GM03348 (cell line): ENCODE measurements at places on chromosomes 2 and 18.

- DNase-seq: no peak
Observed at GRCh38 chr2:156004459-156004858, 328.1 kb downstream of the NR4A2 start.

DNA sequence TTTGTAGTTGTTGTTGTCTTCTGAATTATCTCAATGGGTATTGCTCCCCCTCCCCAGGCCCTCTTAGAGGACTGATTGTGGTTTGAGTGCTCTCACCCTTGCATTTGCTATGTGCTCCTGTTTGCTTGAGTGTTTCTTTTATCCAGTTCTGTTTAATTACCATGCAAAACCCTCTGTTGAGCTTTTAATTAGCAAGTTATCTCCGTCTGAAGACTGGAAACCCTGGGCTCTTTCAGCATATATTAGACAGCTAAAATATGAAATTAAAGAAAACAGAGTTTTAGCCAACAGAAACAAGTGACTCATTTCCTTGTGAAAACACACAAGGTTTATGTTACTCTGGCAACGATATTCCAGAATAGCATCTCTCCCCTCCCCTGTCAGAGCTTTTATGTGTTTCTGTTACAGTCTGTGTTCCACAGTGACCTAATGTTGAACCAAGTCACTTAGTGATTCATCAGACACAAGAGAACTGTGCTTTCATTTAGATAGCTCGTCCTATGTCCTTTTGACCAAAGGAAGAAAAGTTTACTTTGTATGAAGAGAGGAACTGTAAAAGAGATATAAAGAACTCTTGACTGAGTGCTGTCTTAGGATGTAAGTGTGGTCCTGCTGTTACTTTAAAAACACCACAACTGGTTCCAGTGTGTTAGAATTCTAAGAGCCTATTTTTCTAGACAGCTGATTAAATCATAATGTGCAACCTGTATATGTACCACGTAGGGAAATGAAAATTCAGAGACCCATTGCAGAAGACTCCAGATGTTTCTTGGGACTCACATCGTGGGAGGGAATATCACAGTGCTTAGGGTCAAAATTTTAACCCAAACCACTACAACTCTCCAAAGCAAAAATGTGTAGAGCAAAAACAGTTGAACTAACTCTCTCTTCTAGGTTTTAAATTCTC, 172.8 kb upstream of the RBMS1 start:
- DNase-seq: peak; percentile 82

DNA sequence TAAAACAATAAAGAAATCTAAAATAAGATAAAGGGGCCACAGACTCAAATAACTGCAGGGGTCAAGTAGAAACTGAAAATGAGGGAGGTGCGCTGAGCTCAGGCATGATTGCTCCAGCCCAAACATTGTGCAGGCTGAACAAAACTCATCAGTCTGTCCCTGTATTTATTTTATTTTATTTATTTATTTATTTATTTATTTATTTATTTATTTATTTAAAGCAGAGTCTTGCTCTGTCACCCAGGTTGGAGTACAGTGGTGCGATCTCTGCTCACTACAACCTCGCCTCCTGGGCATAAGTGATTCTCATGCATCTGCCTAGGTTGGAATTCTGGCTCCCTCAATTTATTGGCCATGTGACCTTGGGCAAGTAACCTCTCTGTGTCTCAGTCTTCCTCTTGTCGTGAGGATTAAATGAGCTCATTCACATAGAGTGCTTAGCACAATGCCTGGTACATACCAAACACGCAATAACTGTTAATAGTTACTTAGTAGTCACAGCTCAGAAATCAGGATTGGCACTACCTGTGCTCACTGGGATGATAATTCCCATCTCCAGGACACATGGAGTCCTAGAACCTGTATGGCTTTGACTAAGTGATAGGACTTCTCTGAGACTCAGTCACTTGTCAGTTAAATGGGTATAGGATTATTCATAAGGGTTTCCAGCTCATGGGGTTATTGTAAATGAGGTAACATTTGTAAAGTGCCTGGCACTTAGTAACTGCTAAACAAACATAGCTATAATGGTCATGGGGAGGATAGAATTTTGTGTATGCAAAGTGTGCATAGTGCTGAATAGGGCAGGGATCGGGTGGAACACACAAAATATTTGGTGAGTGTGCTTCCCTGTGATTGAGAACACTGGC, 6.0 kb downstream of the SPEG start:
- no peak for DNase-seq

- DNase-seq: peak; percentile 77
Observed at GRCh38 chr2:118221536-118222272, 133.4 kb downstream of the INSIG2 start.

GRCh38 chr18:58787536-58788149, 77.0 kb upstream of the ZNF532 start:
- no peak for DNase-seq

DNA sequence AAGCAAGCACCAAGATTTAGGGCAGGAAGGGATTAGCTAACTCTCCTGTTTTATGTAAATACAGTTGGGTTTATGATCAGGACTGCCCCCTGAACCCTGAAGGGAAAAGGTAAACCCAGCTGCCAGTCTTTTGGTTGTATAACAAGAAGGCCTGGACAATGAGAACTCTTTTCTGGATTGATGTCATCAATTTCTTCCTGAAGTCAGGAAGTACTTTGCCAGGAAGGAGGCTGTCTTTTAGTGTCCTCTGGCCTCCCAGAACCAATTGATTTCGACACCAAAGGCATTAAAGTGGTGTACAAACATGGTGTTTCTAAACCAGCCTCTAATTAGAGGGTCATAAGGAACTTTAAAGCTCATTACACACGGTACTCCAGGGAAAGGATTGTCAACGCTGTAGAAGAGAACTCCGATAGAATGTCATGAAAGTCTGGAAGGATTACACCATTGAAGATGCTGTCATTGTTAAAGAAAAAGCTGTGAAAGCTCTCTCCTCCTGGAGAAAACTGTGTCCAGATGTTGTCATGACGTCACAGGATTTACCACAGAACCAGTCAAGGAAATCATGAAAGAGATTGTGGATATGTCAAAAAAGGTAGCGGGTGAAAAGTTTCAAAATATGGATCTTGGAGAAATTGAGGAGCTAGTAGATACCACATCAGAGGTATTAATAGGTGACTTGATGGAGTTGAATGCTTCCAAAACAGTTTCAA, 78.8 kb downstream of the ANKRD12 start:
- no peak for DNase-seq

GRCh38 chr2:35428548-35428947, 927.0 kb upstream of the CRIM1 start:
- DNase-seq: peak; percentile 4

- DNase-seq: no peak
Observed at GRCh38 chr2:156518138-156518537, 82.0 kb downstream of the GPD2 start.

GRCh38 chr18:45954070-45954934, 12.8 kb downstream of the EPG5 start:
- DNase-seq: peak; percentile 81

DNA sequence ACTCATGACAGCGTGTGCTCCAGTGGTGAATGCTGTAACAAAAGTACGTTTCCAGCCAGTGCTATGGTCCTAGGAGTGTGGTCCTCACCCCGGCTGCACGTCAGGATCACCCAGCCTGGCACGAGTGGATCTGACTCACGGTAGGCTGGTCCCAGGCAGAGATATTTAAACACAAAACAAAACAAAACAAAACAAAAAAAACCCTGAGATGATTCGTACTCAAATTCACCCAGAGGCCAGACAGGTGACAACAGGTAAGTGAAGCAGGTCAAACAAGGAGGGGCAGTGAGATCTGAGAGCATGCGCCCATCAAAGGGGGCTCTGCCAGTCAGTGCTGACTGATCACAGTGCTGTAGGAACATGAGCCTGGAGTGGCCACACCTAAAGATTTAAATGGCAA, 43.2 kb downstream of the C2orf76 start:
- DNase-seq: no peak

DNA sequence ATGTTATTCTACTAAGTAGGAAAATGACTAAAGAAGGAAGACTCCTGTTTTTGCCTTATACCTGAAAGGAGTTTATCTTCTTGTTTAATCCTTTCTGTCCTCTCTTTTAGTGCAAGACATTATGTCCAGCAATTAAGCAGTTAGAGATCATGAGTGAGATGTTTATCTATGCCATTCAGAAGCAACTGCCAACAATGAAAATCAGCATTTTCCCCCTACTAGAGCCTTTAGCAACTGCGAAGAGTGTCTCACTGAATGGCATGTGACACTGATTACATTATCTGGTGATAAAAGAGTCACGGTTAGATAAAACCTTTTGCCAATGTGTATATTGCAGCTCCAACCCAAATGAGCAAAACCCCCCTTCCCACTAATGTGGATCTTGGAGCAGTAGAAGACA, 357.7 kb upstream of the SYT4 start:
- no peak for DNase-seq

DNA sequence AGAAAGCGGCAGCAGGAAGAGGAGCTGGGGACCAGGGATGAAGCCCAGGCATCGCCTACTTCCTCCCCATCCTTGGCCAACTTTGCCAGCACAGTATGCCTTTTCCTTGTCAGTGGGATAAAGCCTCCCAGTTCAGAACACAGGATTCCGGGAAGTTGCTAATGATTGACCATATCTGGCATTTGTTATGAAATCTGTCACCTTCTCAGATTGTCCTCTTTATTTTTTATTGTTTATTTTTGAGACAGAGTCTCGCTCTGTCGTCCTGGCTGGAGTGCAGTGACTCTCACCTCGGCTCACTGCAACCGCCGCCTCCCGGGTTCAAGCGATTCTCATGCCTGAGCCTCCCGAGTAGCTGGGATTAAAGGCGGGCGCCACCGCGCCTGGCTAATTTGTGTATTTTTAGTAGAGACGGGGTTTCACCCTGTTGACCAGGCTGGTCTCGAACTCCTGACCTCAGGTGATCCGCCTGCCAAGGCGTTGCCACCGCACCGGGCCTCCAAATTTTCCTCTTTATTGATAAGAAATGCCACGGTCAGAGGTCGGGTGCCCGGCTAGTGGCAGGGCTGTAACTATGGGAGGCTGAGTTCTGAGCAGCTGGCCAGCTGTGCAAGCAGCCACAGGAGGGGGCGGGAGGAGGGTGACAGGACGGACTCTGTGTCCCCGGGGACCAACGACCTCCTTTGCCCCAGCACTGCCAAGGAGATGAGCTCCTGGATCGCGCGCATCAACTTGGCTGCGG, 24.4 kb downstream of the PSD4 start:
- DNase-seq: no peak

DNA sequence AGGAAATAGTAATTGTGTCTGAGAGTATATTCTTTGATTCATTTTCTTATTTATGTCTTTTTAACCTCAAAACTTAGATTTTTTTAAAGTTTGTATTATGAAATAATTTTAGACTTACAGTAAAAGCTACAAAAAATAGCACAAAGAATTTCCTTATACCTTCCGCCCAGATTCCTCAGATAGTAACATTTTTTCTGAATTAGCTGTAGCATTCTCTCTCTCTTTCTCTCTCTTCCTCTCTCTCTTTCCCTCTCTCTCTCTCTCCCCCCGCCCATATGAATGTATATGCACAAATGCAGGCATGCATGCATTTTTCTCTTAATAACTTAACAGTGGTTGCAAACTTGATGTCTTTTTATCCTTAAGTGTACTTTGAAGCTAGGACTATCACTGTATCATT, 361.1 kb upstream of the NRP2 start:
- DNase-seq: peak; percentile 37

- DNase-seq: no peak
Observed at GRCh38 chr18:30632071-30632698, 410.4 kb downstream of the DSC3 start.

DNA sequence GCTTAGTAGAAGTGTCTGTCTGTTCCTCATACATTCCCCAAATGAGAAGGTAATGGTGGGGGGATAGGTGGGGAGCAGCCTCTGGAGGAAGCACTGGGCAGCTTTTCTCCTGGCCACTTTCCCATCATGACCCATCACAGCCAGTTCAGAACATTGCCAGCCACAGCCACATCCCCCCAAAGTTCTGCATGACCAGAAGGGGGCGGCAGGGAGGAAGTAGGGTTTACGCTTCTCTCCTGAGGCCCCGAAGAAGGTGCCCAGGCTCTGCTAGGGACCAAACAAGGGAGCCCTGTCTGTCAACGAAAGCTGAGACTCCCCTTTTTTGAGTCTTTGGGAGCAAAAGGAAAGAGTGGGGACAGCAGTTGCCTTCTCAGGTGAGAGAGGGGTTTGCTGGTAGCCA, 7.7 kb downstream of the IGFBP5 start:
- DNase-seq: no peak

GRCh38 chr18:77967791-77968190, 718.1 kb downstream of the GALR1 start:
- no peak for DNase-seq

DNA sequence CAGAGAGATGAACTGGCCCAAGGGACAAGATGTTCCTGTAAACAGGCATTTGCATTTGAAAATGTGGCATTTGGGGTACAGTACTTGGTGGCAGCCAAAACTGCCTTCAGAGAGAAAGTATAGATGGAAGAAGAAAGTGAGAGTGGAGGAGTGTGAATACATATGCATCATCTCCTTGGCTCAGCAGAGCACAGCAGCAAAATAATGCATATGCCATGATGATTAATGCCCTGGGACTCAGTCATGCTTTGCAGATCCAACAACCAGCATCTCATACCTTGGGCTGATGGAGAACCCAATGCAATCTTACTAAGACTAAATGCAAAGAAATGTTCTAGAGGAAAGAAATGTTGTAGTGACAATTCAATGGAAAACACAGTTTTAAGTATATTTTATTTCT, 29.7 kb upstream of the CYTIP start:
- no peak for DNase-seq

- no peak for DNase-seq
Observed at GRCh38 chr2:151478011-151478410, 68.3 kb downstream of the RIF1 start.

DNA sequence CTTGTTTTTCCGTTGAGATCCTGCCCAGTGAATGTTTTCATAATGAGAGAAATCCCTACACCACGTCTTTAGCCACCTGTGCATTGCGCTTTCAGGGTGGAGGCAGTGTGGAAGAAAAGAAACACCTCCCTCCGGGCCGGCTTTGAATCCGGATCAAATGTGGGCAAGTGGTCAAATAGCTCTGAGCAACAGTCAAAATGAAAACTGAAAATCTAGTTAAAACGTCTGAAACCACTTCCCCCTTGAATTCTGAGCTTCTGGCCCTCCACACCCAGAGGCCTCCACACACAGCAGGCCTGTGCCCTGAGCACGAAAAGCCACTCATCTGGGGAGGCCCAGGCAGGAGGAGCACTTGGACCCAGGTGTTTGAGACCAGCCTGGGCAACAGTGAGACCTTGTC, 263.6 kb upstream of the SALL3 start:
- no peak for DNase-seq

- no peak for DNase-seq
Observed at GRCh38 chr2:9952286-9952737, 819 bp downstream of the GRHL1 start.

GRCh38 chr2:120308038-120308910, 37.7 kb upstream of the INHBB start:
- DNase-seq: peak; percentile 30
